ENCODE measurements at places on chromosomes 5 and 9.

DNA sequence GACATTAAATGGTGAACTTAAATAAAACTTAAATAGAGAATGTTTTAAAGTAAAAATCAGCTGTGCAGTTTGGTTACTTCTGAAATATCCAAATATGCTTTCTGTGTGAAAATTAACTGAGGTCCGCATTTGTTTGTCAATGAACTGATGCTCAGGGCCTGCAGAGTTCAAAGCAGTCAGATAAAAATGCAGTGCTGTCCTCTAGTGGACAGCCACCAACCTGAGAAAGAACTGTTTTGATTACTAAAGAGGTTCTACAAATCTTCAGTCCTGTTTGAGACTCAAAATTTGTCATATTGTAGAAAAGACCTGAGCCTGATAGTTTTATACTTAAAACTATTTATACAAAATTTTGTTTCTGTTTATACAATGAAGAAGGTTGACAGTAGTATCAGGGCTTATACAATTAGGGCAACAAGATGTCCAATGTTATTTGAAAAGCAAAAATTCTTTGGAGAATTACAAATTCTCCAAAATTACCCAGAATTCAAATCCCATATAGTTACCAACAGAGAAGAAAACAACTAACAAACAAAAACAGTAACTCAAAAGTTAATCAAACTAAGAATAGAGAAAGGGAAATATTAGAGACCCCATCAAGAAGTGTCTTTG is 232.3 kb upstream of the TBCA start:
- no peak for DNase-seq

DNA sequence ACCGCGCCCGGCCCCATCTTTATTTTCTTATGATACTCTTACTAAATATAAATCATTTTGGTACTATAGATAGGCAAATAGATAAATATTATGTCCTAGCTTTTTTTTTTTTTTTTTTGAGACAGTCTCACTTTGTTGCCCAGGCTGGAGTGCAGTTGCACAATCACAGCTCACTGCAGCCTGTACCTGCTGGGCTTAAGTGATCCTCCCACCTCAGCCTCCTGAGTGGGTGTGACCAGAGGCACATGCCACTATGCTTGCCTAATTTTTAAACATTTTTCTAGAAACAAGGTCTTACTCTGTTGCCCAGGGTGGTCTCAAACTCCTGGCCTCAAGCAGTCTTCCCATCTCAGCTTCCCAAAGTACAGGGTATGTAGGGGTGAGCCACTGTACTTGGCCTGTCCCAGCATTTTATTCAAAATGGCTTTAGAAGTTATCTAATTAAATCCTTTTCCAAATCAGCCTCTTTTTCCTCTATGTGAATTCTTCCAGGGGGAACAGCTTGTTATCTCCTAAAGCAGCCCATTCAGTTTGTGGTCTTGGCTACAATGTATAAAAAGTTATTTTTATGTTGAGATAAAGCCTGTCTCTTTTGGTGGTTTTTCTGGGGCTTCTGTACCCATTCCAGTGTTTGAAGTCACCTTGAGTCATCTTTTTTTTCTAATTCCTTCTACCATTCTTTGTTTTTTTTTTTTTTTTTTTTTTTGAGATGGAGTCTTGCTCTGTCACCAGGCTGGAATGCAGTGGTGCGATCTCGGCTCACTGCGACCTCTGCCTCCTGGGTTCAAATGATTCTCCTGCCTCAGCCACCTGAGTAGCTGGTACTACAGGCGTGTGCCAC is 12.1 kb downstream of the MELK start:
- DNase-seq: no peak

DNA sequence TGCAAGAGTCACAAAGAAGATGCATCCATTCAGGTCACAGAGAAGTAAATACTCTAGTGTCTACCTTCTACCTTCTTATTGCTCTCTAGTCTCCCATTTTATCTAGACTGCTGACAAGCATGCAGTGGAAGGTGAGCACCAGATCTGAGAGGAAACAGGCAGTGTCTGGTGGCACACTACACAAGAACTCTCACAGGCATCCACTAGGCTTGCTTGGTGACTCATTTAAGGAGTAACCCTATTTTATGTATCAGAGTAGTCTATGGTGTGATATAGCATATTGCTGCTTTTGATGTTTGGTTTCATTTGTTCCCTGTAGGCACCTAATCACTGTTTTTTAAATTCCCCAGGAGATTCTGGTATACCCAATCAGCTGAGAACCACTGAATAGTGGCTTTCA is 1.6 kb upstream of the THBS4 start:
- no peak for DNase-seq

- DNase-seq: no peak
These were observed 694 bp downstream of the RMI1 start for GRCh38 chr9:83981126-83981871.

- DNase-seq: no peak
These were observed 3.1 kb upstream of the CATSPER3 start for GRCh38 chr5:134964359-134965270.

- DNase-seq: no peak
These were observed 45.2 kb upstream of the PPP2CA start for GRCh38 chr5:134271059-134271458.

- DNase-seq: no peak
These were observed 1.1 kb upstream of the PDCD6 start for GRCh38 chr5:270340-270739.

DNA sequence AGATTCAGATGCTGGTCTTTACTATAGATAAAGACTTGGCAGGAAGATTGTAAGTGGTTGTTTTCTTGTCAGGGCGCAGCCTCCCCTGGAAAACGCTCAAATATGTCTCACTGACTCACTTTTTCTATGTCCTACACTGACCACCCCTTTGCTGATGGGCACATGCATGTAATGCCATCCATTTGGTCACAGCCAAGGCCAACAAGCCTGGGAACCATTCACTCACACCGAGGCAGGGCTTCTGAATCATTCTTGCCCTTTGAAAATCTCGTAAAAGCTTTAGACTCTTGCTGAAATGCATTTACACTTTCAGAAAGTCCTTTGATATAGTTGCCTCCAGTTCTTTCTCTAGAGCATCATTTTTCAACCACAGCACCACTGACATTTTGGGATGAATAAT is 249.4 kb downstream of the ACTL7B start:
- no peak for DNase-seq

Measured in stimulated activated CD4-positive, alpha-beta T cell treated with anti-CD3 and anti-CD28 coated beads, Interleukin-15, amount 100 ng/mL, for 1 hour (primary cell).